ENCODE measurements at places on chromosomes 3 and 15. TPM values are rescaled to one million over a fixed set of nuclear protein-coding genes. Genes with fewer than 3 reads are reported as not detected.
A peak's percentile ranks its signal among the peaks of the same experiment; 100 is the strongest.

Gene STX19
- not detected for total RNA-seq

- no peak for DNase-seq
Measured at GRCh38 chr3:61638741-61639140, 77.4 kb downstream of the PTPRG start.

- DNase-seq = no peak
Measured at GRCh38 chr3:12097971-12098370, 60.7 kb downstream of the TIMP4 start.

DNA sequence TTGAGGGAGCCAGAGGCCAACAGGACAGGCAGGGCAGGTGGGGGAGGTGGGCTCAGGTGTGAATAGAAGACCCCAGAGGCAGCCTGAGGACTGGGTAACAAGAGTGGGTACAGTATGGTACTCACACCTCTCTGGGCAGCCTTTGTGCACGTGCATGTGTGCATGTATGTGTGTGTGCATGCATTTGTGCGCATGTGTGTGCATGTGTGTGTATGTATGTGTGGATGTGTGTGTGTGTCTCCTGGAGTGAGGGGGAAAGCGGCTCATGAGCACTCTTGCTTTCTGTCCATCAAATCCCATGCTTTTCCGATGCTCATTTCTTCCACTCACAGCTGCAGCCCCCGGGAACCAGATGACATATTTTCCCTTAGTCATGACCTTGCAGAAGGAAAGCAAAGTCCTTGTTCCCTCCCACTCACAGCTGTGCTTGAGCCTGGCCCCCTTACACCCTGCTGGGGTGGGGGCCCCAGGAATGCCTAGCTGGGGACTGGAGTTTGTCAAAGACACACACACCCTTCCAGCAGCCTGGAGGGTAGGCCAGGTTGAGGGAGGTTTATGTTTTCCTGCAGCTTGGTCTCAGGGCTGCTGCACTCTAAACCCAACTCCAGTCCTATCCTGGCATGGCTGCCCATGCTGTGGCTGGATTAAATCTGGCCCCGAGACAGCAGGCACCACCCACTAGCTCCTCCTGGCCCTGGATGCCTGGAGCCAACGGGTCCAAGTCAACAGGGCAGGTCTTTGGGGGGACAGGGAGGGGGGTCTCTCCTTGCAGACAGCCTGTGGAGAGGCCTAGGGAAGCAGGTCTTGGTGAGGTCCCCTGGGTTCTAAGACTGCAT, 22.5 kb downstream of the CCDC33 start:
- peak; percentile 8 for DNase-seq

- DNase-seq = no peak
Measured at GRCh38 chr15:64903326-64903950, 8.3 kb upstream of the ANKDD1A start.

Data from G401 (cell line).